ENCODE measurements at places on chromosomes 5 and 9.

DNA sequence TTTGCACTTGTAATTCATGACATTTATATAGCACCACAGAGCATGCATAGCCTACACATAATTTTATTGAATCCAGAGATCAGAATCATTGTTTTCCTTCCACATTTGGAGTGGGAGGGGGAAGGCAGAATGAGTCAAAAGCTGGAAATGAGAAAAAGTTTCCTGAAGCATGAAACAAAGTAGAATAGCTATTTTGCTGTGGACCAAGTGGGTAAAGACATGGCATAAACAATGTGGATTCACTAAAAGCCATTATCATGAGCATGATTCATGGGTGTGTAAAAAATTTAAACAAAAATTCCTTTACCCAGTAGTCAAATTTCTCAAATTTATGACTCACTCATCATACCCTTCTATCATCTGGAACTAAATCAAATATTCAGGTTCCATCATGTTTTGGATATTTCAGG is 97.9 kb downstream of the YIPF5 start:
- no peak for DNase-seq

GRCh38 chr5:16540421-16540820 is 74.8 kb upstream of the ZNF622 start:
- no peak for DNase-seq

DNA sequence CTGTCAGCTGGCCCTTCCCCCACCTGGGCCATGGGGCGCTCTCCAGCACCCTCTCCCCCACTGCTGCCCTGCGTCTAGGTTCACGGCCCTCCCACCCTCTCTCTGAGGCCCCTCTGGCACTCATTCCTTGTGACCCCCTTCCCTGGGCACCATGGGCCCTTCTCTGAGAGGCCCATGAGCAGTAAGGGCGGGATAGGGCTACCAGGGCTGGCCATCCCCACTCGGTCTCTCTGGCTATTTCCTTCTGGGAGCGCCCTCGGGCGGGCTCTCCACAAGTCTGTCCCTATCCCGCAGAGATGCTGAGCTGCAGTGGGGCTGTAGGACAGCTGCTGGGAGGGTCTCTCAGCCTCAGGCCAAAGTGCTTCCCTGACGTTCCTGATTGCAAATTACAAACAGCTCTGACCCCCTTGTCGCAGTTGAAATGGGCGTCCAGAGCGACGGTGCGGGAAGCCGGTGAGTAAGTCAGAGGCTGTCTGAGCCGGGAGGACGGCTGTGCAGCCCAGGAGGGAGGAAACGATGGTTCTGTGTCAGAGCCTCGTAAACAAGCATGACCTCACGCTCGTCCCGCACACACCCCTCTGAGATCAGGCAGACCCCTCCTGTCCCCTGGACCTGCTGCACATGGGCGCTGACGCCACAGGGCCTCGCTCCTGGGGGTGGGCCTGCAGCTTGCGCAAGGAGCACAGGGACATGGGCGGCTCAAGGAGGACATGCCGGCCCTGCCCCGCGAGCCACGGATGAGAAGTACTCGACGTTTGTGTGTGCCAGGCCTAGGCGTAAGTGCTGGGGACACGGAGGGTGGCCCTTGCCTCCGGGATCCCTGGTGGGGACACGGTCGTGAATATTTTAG is 36.3 kb upstream of the GFPT2 start:
- DNase-seq: no peak

DNA sequence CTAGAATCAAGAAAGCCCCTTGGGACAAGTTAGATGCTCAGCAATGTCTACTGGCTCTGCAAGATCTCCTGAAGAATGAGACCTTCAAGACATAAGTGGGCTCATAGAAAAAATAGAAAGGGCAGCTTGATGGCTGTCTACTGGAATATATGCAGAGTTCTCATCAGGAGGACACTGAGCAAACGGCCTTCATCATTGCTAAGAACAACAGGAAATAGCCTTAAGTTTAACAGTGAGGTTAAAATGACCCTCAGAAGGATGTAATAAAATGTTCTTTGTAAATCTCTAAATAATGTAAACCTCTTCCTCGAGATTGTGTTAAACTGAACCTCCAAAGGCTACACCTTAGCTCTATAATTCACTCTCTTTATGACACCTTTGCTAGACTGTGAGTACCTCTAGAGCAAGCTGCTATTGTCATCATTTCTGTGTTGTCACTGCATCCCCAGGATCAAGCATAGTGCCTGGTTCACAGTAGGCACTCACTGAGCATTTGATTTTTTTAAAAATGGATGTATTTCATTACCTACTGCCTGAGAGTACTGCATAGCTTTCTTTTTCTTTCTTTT is 22.2 kb upstream of the LHFPL2 start:
- no peak for DNase-seq

DNA sequence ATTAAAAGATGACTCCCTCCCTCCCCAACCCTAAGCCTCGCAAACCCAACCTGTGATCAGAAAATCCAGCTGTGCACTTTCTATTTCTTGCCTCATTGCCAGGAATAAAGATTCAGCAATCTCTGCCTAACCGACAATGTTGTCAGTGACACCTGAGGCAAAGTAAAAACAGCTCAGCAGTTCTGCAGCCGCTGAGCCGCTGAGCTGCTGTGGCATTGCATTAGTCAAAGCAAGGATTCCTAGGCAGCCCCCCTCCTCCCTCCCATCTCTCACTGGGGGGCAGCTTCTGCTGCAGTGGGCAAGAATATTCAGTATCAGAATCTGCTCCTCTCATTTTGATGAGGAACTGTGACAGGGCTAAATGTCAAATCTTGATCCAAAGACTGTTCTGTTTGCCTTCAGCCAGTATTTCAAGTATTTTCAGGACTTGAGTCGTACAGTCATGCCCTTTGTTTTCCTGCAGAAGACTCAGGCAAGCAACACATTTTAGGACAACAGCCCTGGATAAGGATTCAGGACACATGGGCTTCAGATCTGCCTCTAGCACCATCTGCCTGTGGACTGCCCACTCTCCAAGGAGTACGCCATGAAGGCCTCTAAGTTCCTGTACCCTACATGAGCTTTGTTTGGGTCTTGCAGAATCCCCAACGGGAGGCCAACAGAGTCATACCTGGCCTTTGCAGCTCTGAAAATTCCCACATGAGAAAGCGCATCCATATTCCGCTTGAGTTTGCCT is 41.1 kb upstream of the DAP start:
- DNase-seq: no peak

Data from hematopoietic multipotent progenitor cell treated with erythropoietin and hydrocortisone succinate and interleukin-3 and kit ligand, for 6 days (in vitro differentiated cells).